Left kidney (tissue), 8 donors: ENCODE measurements at places on chromosomes 12 and 14. TPM values are rescaled to one million over a fixed set of nuclear protein-coding genes. Genes with fewer than 3 reads are reported as not detected.
A peak's percentile ranks its signal among the peaks of the same experiment; 100 is the strongest.

- no peak for DNase-seq
These were observed 10.5 kb downstream of the AKT1 start for GRCh38 chr14:104784846-104785707.

The A2M gene
- polyA plus RNA-seq: 218 TPM

DNA sequence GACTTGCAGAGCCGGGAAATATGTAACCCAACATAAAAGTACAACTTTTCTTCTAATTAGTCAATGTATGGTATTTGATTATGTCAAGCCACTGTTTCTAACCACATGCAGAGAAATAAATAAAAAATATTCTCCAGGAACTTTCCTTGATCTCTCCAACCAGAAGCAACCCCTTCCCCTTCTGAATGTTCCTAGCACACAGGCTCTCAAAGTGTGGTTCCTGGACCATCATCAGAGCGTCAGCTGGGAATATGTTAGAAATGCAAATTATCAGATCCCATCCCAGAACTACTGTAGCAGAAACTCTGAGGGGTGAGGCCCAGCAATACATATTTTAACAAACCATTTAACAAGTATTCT lies 21.0 kb upstream of the ITPR2 start:
- no peak for DNase-seq

GRCh38 chr14:50471838-50472465 lies 60.4 kb downstream of the MAP4K5 start:
- DNase-seq: no peak

GRCh38 chr14:37842106-37842505 lies 246.7 kb downstream of the TTC6 start:
- no peak for DNase-seq

DNA sequence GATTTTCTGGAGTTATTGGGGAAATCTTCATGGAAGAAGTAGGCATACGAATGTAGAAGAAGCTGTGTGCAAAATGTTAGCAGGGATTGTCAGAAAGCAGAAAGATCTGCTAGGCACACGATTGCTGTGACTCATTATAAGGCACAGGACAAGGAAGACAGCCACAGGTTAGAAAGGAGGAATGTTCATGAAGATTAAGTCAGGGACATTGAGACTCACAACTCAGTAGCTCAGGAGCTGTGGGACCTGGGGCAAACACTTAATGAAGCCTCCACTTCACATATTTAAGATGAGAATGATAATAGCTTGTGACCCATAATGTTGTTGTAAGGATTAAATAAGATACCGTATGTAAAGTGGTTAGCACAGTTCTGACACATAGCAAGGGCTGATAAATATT lies 26.6 kb upstream of the RTRAF start:
- no peak for DNase-seq

GRCh38 chr12:127306604-127307215 lies 960.3 kb upstream of the TMEM132C start:
- no peak for DNase-seq

DNA sequence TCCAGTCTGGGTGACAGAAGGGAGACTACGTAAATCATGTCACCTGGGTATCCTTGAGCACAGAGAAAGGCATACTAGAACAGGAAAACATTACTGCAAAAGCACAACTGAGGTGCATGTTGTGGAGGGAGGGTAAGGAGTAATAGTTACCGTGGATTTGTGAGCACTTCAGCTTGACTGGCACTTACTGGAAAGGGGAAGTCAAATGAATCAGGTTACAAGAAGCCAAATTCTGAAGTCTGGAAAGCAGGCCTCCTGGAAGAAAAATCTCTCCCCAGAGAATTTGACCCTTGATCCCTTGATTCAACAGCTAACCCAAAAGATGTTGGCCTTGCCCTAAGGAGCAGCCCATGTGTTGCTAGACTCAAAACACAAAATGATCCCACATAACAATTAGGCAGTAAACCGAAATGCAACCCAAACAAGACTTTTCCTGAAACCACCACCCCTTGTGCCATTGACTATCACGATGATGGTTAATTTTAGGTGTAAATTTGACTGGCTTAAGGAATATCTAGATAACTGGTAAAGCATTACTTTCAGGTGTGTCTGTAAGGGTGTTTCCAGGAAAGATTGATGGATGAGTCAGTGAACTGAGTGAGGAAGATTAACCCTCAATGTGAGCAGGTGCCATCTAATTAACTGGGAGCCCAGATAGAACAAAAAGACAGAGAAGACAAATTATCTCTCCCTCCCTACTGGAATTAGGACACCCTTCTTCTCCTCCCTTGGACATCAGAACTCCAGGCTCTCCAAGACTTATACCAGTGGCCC lies 108.8 kb downstream of the SLC25A21 start:
- no peak for DNase-seq

DNA sequence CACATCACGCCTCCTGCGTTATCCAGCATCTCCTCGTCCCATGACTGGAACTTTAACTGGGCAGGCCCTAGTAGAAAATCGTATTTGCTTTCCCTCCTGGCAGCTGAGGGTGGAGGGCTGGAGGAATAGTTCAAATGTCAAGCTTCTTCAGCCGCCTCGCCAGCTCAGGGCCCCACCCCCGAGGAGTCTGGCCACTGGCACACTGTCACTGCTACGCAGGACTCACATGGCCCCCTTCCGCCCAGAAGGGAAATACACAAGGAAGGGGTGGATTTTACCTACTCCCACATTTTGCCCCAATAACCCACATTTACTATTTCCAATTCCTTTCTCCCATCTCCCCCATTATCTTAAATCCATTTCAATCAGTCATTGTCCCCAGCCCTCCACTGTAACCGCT lies 8.6 kb downstream of the SLC6A13 start:
- DNase-seq: no peak

GRCh38 chr12:124677552-124678356 lies 110.3 kb upstream of the NCOR2 start:
- no peak for DNase-seq

DNA sequence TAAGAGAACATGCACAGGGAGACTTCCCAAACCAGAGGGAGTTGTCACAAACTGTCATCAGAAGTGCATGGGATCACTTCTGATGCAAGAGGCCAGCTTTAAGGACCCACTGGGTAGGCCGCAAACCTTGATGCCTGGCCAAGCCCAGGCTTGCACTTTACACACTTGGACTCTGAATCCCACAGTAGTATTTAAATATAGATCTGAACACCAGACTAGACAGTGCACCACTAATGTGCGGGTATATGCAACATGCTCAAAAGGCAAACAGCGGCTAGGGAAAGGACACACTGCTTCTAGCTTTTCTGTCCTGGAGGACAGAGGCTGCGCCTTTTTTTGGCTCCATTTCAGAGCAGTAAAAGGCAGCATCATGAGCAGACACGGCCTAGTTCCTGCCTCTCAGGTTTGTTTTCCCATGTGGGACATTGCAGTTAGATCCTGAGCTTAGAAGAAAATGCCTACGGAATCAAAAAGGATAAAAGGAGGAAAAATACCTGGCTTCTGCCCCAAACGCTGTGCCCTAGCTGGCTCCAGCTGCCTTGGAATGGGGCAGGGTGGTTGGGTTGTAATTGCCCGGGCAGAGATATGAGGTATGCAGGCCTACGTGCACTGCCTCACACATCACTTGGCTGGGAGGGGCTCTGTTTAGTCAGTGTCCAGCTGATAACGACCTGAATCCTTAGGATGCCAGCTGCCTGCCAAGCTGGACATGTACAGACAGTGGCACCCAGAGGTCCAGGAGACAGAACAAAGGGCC lies 84.5 kb upstream of the EGLN3 start:
- DNase-seq: no peak

DNA sequence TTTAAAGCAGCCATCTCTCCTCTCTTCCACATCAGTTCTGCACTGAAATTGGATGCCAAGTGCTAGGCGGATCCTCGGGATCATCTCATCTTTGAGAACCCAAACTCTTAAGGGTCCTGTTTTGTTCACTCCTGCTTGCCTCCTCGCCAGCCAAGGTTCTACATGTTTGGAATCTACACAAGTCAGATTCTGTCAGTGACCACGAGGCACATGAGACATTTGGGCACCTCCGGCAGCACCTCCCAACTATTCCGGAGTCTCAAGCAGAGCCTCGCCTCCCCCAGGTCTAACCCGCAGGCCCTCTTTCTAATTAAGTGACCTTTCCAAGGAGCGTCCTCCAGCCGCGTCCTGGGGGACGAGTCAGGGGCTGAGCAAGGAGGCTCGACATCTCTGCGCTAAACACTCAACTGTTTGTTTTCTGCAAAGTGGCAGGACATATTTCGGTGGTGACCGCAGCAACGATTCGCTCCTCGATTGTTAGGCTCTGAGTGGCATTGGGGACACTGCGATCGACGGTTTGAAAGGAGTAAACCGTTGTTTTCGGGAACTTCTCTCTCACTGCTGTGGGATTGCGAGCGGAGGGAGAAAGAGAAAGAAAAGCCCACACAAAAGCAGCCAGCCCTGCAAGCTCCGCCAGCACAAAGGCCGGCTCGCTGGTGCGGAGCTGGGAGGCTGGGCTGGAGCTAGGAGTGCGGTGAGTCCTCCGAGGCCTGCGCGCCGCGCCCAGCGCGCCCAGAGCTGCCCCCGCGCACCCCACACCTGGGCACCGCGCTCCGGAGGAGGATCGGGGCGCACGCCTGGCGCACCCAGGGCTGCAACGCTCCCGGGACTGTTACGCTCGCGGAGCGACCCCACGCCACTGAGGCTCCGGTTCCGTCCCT lies 640 bp downstream of the ARMH4 start:
- peak; percentile 44 for DNase-seq
